CD4-positive, alpha-beta memory T cell (primary cell): ENCODE measurements at places on chromosomes 11 and 22.

DNA sequence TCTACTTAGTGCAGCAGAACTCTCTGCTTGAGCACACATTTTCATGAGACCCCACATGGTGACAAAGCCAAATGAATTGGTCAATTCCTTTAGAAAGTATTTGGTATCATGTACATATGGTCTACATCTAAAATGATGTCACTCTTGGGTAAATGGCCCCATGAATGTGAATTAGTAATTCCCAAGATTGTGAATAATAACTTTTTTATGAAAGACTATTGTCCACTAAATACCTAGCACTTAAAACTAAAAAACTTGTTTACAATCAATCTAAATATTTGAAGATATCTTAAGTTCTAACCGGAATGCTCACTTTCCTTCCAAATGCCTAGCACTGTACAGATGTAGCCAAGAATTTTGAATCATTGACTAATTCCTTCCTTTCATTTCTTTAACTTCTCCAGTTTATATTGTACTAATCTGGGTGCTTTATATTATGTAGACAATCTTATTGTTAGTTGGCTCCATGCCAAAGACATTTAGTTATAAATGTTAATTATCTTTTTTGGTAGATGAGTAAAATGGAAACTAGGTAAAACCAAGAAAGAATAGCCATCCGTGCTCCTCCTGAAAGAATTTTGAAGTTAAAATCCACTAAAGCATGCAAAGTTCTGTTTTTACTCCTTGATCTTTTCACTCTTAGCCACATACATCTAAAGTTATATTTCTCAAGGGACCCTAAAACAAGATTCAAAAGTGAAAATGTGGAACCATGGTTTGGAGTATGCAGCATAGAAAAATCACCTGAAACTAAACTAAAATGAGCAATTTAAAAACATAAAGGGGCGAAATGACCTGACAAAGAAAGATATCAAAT, 145.0 kb upstream of the ARHGAP20 start:
- no peak for DNase-seq

DNA sequence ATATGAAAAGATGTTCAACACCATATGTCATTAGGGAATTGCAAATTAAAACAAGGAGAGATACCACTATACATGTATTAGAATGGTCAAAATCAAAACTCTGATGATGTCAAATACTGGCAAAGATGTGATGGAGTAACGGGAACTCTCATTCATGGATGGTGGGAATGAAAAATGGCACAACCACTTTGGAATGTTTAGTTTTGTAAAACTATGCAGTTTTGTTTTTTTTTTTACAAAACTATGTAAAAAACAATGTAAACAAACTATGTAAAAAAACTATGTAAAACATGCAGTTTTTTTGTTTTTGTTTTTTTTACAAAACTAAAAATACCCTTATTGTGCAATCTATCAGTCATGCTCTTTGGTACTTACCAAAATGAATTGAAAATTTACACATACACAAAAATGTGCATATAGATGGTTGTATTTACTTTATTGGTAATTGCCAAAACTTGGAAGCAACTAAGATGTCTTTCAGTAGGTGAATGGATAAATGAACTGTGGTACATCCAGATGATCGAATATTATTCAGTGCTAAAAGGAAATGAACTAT, 5.0 kb upstream of the USP47 start:
- DNase-seq: no peak

- no peak for DNase-seq
Measured at GRCh38 chr11:8164746-8165145, 4.1 kb downstream of the RIC3 start.

GRCh38 chr11:2300290-2300935, 1.3 kb downstream of the C11orf21 start:
- DNase-seq: no peak

GRCh38 chr22:31488988-31489617, 539 bp downstream of the EIF4ENIF1 start:
- DNase-seq: peak; percentile 56
